ENCODE measurements at places on chromosomes 1 and 21. TPM values are rescaled to one million over a fixed set of nuclear protein-coding genes. Genes with fewer than 3 reads are reported as not detected.
A peak's percentile ranks its signal among the peaks of the same experiment; 100 is the strongest.

DNA sequence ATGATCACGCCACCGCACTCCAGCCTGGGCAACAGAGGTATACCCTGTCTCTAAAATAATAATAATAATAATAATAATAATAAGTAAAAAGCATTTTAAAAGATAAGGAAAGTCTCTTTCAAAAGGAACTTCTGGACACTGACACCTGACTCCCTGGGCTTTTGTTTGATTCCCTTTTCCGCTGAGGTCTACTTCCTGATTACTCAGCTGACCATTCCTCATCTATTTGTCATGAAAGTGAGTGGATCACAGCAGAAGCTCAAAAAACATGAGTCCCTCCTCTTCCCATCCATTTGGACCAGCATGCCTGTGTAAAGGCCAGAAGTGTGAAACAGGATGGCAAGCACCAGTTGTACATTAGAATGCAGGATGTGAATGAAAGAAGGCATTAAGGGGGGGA lies 61.1 kb upstream of the FBXO28 start:
- no peak for DNase-seq

- DNase-seq = peak; percentile 67
These were observed 120.0 kb upstream of the RRP15 start for GRCh38 chr1:218164930-218165700.

- DNase-seq = no peak
These were observed 70.8 kb downstream of the TIAM1 start for GRCh38 chr21:31273278-31273677.

DNA sequence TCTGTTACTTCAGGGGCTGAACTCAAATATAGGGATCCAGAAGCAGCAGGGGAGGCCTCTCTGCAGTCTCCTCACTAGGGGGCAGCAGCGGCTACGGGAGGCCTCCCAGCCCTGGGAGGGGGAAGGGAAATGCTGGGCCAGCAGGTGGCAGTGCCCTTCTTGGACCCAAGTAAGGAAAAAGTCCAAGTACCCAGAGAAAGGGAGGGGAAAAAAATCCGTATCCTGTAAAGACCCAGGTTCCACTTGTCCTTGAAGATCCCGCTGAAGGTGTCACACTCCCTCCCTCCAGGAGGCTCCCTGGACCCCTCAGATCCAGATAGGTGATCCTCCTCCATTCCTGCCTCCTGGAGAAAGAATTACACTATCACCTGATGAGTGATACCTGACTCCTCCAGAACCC lies 14.1 kb upstream of the NUAK2 start:
- DNase-seq = peak; percentile 90

DNA sequence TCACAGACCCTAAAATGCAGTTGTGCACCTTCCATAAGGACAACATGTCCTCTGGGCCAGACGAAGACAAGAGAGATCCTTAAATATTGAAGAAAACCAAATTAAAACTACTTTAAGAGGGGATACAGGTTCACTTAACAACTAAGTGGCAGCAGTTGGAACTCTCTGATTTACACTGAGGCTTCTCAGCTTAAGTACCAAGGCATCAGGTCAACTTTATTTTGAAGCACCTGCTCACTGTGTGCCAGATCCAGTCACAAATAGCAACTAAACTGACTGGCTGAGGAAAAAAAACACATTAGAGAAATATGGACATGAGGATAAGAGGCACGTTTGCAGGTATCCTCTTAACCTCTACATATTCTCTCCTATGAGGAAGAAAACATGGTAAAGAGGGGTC lies 33.2 kb downstream of the SLC35D1 start:
- no peak for DNase-seq

DNA sequence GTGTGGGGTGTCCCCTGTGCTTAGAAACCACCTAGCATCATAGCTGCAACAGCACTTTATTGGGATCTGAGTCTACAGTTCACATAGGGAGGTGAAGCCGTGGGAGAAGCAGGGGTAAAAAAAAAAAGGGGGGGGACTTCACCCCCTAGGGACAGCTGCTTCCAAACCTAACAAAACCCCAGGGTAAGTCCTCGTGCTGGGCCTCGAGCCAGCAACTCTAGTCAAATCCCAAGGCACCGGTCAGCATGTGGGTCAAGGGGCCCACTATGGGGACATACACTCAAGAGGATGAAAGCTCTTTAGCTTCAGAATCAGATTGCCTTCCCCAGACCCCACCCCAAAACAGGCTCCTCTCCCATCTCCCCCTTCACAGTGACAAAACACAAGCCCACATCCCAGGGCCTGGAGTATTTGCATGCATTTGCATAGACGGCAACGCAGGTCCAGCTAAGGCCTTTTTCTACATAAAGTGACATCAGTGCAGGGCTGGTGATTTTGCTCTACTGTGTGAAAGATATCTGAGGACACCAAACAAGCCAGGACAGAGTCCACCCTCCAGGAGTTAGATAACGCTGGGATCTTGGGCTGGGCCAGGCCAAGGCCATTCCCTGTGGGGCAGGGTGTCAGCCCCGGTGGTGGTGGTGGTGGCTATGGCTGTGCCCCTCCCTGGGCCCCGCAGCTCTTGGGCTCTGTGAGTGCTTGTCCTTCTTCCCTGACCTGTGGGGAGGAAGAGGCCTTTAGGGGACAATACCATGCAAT lies 8.1 kb upstream of the PMVK start:
- DNase-seq = no peak

GRCh38 chr1:113035086-113035485 lies 37.9 kb upstream of the LRIG2 start:
- DNase-seq = no peak

DNA sequence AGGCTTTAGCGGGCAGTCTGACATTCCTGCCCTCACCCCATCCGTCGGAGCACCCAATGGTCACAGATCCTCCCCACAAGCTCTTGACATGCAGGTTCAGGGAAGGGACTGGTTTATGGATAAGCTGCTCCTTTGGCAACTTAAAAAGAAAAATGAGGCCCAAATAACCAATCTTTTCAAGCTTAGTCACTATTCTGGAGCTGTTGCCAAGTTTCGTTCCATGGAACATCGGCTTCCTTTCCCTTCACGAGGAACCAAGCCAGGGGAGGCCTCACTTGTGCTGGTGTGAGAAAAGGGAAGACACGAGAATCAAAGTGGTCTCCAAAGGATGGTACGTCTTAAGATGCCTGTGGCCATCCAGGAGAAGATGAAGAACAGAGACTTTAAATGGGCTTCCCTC lies 46.1 kb upstream of the LPAR3 start:
- no peak for DNase-seq

- DNase-seq = no peak
These were observed 1.3 kb downstream of the CRNN start for GRCh38 chr1:152412756-152413155.

DNA sequence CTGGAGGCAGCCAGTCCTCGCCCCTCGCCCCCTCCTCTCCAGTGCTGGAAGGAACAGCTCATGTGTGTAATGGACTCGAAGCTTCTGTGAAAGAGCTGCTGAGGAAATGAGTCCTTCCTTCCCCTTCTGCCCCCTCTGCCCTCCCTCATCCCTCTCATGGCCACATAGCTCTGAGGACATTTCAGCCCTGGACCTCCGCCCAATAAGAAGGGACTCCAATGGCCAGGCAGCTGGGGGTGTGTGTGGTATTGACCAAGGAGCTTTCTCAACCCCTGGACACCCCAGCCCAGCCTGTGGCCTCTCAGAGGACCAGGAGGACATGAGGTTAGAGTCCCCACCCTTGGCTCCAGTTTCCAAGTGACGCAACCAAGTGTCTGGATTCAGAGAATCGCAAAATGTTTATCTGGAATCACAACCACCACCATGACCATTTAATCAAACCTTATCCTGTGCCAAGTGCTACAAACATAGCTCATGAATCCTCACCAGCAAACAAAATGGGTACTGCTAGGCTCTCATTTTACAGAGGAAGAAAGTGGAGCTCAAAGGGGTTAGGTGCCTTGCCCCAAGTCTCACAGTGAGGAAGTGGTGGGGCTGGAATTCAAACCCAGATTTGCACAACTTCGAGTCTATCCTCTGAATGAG lies 47.8 kb upstream of the ECE1 start:
- no peak for DNase-seq

DNA sequence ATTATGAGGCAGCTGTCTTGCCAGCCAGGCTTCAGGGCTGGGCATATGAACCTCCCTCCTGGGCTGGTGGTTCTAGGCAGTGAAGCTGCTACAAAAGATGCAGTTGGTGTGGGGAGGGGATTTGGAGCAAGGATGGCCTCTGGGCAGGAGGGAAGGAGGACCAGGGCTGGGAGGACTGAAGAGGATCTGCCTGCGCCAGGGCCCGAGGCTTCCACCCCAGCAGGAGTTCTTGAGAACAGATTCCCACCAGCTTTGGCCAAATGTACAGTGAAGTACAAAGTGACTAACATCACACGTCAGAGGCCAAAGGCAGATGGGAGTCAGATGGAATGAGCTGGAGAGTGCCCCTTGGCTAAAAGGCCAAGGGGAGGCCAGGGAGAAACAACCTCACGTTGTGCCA lies 62.4 kb downstream of the DDX20 start:
- DNase-seq = no peak

SEMA6C gene
- polyA plus RNA-seq = 3.1 TPM

ZNF670 gene
- 0.84 TPM for polyA plus RNA-seq

DNA sequence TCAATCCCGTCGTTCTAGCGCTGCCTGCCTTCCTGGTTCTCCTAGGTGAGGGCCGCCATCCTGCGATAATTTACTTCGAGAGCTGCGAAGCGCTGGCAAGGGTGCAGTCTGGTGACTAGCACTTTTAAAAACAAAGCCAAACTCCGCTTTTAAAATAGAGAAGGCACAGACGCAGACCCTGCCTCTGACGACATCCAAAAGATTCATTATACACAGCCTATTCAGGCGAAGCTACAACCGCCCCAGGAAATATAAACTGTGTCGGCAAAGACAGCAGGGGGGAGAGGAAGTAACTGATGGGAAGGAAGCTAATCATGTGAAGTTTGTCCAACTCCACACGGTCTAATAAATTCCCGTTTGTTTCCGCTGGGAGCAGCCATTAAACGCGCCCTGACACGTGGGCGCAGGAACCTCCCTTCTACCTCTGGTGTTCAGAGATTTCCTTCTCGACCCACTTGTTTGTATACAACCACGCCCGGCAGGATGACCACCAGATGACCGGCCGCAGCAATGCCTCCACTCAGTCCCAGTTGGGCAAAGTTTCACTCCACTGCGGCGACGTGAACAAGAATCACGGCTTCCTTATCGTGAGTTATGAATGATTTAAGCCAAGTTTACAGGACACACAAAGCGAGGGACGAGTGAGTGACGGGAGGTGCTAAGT lies 1.3 kb downstream of the GNG12 start:
- DNase-seq = peak; percentile 75

MSH4 gene
- polyA plus RNA-seq = not detected

AQP10 gene
- polyA plus RNA-seq = 0.02 TPM

DNA sequence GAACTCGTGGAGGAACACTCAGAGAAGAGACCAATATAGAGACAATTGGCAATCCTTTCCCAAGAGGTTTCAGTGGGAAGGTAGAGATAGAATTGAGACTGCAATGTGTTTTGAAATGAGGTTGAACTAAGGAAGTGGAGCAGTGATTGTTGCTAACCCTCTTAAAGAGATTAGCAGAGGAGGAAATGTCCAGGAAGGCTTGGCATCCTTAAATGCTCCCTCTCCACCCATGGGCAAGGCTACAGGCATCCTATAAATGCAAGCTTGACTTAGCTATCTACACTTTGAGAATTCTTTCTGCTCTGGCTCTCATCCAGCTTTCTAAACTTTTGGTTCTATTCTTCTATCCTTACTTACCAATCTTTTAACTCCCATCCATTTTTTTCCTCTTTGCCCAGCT lies 30.3 kb upstream of the XPR1 start:
- no peak for DNase-seq

LIN28A gene
- not detected for polyA plus RNA-seq

F3 gene
- 1.8 TPM for polyA plus RNA-seq

LCE1D gene
- not detected for polyA plus RNA-seq

ODR4 gene
- 12.2 TPM for polyA plus RNA-seq

DNA sequence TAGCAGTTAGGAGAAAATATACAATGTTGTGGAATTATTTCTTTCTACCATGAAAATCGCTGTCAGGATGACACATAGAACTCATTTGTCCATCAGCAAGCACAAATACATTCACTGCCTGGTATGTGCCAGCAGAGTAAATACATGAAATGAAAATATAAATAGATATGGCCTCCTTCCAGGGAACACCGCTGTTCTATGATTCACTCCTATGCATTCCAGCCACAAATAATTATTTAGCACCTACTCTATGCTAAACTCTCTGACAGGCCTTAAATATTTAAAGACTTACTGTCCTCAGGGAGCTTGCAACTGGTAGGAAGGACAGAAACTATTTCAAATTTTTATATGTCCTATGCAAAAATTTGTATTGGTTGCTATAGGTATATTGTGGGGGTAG lies 975.0 kb upstream of the NCAM2 start:
- no peak for DNase-seq

NBPF9 gene
- 17.8 TPM for polyA plus RNA-seq

DNA sequence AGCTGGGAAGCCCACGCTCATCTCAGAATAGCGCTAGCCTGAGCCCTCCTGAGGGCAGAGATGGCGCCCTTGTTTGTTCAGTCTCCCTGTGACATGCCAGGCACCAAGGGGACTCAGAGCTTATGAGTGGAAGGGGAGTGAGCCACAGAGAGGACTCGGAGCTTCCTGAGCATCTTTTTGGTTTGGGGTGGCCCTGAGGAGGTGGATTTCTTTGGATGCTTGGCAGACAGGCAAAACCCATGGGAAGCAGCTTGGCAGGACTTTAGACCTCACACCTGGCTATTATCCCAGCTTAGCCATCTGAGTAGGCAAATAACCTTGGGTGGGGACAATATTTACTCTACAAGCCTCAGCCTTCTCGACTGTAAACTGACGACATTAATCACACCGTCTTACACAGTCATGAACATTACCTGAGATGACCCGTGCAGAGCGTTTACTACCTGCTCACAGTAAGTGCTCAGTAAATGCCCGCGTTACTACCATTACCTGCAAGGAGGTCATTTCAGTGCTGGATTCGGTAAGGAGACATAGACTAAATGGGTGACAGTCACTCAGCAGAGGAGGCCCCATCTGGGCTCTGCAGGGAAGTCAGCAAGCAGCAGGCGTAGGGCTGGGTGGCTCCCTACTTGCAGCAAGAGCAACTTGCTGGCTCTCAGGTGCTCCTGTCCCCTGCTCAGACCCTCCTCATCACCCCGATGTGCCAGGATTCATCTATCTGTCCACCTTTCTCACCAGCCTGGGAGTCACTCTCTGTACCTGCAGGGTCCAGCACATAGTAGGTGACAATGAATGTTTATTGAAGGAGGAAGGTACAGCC lies 54.9 kb downstream of the KLHDC7A start:
- DNase-seq = no peak

DNA sequence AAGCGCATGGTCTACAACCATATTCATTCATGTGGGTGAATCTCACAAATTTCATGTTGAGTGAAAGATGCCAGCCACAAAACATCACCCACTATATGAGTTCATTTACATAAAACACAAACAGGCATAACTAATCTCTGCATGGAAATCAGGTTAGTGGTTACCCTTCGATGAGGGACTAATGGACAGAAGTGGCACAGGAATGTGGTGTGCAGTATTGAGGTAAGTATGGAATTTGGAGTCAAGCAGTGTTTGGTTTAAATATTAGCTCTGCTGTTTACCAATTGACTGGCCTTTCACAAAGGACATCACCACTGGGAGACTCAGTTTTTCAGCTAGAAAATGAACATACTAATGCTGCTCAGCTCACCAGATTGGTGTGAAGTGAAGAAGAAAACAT lies 24.2 kb downstream of the CCDC185 start:
- no peak for DNase-seq

LEFTY1 gene
- 0.07 TPM for polyA plus RNA-seq

GRCh38 chr21:40851749-40852148 lies 4.8 kb upstream of the DSCAM start:
- DNase-seq = no peak

- no peak for DNase-seq
These were observed 30.6 kb downstream of the MPZL1 start for GRCh38 chr1:167752219-167752985.

RIPPLY3 gene
- polyA plus RNA-seq = 0.03 TPM

GRCh38 chr1:229136822-229137221 lies 134.1 kb upstream of the RAB4A start:
- no peak for DNase-seq

TARBP1 gene
- 46.1 TPM for polyA plus RNA-seq

Data from SK-N-SH (cell line).